Naive thymus-derived CD4-positive, alpha-beta T cell (primary cell): ENCODE measurements at places on chromosomes 5 and 9. TPM values are rescaled to one million over a fixed set of nuclear protein-coding genes. Genes with fewer than 3 reads are reported as not detected.

PRSS3 gene
- polyA plus RNA-seq: not detected

DNA sequence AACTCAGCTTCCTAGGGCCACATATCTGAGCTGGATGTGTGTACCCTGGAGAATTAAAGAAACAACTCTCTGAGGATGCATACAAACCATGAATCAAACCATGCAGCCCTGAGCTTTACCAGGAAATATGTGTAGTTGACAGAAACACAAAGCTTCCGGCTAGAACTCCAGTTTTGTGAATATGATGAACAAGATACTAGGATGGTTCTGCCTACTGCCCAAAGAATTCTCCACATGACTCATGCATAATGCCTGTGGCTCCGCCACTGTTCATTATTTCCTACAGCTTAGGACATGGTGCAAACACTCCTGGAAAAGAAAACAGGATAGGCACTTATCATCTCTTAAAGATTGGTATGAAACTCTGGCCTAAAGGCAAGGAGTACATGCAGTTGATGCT is 343.4 kb downstream of the DNAH5 start:
- no peak for DNase-seq

- DNase-seq: no peak
Observed at GRCh38 chr5:35182486-35182885, 47.8 kb downstream of the PRLR start.

DNA sequence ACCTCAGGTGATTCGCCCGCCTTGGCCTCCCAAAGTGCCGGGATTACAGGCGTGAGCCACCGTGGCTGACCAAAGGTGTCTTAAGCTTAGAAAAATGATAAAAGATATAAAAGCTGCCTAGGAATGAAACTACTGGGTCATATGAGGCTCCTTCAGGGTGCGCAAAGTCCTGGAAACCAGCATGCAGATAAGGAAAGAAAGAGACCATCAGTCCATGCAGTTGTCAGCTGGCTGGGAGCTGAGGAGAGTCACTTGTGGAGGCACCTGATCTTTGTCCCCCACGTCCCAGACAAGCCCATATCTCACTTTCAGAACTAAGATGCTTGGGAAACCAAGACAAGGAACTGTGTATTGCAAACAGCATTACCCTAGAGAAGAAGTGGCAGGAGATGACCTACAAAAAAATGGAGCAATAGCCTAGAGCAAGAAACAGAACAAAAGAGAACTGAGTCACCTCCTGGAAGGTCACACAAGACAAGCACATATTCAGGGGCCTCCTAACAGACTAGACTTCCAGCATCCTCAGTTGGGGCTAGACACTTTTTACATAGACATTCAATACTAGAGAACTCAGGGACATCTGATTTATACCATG is 2.8 kb upstream of the CCDC125 start:
- DNase-seq: no peak

DNA sequence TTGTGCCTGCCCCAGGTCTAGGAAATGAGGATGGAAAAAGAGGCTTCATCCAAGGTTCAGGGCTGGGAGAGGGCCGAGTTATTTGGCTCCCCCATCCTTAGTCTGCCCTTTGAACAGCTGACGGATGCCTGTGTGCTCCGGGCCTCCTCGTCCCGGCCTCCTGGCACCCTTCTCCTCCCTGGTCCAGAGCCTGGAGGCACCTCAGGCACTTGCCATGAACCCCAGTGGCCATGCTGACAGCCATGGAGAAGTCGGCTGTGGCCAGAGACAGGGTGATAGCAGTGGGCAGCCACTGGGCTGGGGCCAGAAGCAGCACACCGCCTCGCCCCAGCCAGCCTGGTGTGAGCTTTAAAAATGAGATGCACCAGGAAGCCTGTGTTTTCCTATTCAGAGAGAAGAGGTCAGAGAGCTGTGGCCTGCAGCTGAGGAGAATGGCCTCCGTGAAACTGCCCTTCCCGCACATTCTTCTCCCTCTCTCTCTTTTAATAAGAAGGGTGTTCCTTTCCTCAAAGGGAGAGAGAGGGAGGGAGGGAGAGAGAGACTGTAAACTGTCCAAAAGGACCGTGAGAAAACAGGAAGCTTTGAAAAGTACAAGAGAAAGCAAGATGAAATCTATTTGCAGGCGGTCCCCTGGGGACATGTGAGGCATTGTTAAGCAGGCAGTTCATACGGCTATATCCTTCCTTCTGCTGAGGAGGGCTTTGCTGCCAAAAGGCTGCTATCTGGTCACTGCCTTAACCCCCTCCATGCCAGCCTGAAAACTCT is 55.3 kb downstream of the ZNF366 start:
- DNase-seq: no peak

- no peak for DNase-seq
Observed at GRCh38 chr9:79591458-79591857, 19.7 kb downstream of the TLE4 start.

NPDC1 gene
- 0.36 TPM for polyA plus RNA-seq

DNA sequence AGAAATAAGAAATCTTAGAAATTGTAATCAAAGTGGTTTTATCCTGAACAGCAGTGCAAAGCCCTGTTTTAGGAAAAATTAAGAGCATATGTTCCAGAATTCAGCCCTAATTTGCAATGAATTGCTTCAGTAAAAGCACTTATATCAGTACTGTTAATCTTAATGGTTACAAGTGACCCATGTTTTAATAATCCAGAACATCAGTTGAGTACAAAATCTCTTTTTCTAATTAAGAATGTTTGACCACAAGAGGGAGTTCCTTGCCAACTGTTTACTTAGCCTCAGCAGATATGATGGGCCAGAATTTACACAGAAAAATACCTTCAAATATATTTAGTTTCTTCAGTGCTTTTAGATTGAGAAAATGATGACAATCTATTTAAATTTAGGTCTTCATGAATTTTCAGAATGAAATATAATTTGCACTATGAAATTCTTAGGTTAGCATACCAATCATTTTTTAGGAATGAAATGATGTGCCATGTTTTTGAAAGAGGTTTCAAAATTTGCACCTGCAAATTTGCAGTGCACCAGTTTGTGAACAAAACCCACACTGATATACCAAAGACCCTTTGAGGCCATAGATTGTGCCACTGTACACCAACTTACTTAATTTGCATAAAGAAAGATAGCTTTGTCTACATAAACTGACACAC is 926.3 kb upstream of the ARRDC3 start:
- no peak for DNase-seq

DNA sequence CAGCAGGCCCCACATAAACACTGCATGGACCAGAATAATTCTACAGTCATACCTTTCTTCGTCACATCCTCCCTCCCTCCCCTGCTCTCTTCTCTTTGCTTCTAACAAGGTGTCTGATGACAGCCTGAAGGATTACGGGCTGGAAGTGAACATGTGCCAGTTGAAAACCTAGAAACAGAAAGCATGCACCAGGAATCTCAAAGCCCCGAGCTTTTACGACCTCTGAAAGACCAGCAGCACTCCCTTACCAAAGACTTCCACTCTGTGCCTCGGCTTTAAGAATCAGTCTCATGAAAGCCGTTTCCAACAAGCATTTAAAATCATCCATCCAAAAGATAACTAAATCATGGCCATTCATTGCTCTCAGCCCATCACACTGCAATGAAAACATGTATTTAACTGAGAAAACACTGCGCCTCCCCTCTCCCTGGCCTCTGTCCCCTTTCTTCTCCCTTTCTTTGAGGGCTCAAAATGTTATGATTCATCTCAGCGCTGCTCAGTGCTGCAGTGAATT is 21.3 kb downstream of the MSX2 start:
- DNase-seq: no peak

RGS7BP gene
- not detected for polyA plus RNA-seq

CEL gene
- not detected for polyA plus RNA-seq

GRCh38 chr5:154249826-154250225 is 59.3 kb downstream of the GALNT10 start:
- no peak for DNase-seq
